Kidney glomerular epithelial cell (primary cell): ENCODE measurements at places on chromosomes 2 and 18.
A peak's percentile ranks its signal among the peaks of the same experiment; 100 is the strongest.

GRCh38 chr2:98647636-98648035 is 39.2 kb downstream of the UNC50 start:
- no peak for DNase-seq

DNA sequence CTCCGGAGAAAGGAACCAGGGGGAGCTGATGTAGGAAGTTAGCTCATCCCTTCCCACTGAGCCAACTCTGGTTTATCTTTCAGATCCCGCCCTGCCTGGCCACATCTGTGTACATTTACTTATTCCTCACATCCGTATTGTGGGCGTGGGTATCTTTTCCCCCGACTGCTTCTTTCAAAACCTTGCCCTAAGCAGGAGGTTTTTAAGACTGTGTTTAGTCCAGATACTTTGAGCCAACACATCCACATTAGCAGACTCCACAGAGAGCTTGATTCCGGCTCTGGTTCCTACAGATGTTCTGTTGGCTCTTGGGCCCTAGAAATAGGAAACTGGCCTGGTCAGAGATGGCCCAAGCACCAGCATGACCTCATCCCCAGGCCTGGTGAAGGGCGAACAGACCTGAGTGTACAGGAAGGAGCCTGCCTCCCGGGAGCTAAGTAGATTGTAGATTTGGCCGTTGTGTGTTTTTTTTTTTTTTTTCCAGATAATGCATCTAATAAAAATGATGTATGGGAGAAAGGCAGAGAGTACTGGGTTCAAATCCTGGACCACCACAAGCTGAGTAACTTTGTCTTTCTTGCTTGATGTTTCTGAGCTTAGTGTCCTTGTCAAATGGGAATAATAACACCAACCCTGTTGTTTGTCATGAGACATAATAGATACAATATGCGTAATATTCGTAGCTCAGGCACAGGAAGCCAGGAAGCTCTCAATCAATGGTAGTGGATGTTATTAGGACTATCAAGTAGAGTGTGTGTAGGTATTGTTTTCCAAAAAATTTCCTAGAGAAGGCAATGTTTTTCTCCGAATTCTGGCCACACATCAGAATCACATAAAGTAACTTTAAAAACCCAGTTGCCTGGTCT is 92.3 kb downstream of the PRKCE start:
- DNase-seq, result no peak

DNA sequence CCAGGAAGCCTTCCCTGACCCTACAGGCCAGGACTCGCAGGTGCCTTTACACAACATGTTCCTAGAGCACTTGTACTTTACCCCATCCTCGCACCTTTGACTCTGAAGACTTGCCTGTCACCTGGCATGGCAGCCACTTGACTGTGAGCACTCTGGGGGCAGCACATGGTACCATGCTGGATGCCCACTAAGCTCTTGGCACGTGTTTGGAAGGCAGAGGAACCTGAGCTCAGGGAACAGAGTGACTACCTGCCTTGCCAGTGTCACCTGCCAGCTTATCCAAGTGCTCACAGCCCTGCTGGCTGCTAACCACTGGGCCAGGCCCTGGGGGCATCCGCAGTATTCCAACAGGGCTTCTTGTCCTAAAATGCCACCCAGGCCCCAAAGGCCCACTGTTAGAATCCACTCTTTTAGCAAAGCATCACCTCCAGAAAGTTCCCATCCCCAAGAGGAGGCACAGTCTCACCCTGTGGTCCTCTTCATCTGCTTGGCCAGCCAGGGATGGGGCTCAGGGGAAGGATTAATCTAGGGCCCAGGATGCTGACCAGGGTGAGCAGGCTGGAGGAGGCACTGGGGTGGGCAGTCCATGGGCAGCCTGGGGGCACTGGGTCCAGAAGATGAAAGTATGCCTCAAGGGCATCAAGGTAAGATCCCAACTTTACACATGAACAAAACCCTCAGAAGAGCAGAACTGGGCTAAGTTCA is 57.0 kb downstream of the ZBTB7C start:
- no peak for DNase-seq

- no peak for DNase-seq
These were observed 360.1 kb upstream of the CHAC2 start for GRCh38 chr2:53407363-53408080.

GRCh38 chr2:175175896-175176295 is 5.6 kb downstream of the ATP5MC3 start:
- DNase-seq, result peak; percentile 14

DNA sequence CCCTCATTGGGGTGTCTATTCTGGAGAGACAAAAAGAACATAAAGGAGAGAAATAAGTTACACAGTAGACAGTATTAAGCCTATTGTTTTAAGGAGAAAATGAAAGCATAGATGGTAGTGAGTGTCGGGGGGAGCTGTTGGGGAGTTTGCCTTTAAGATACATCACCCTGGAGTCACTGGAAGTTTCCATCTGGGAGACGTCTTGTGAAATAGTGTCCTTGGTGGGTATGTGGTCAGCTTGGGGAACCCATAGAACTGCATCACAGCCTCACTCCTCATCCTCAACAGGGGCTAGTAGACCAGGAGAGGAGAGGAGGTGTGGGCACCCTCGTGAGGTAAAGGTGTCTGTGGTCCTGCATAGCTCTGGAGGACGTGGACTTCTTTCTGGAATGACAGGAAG is 60.6 kb downstream of the RNF144A start:
- DNase-seq, result no peak

- no peak for DNase-seq
These were observed 19.7 kb upstream of the DCTN1 start for GRCh38 chr2:74399785-74400184.

- DNase-seq, result peak; percentile 59
These were observed 60.2 kb downstream of the RALBP1 start for GRCh38 chr18:9535430-9535991.

DNA sequence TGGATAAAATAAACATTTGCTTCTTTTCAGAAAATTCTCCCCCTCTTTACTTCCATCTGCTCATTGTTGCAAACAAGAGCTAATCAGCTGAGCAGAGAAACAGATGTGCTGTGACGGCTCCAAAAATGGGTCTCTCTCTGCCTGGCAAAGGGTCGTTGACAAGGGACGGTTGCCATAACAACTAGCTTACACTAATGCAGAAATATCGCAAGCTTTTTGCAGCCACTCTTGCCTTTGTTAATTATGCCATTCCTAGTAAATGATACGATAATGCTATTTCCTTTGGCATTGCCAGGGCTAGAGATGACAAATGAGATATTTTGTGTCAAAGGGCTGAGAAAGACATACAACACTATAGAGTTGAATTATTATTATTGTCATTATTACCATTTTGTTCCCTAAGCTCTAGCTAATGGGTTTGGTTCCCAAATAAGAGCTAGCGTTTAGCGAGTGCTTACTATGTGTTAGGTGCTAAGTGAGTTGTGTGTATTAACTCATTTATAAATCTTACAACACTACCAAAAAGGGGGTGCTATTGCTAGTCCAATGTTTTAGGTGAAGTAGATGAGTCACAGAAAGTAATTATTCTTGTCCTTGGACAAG is 46.8 kb downstream of the MYO3B start:
- no peak for DNase-seq

DNA sequence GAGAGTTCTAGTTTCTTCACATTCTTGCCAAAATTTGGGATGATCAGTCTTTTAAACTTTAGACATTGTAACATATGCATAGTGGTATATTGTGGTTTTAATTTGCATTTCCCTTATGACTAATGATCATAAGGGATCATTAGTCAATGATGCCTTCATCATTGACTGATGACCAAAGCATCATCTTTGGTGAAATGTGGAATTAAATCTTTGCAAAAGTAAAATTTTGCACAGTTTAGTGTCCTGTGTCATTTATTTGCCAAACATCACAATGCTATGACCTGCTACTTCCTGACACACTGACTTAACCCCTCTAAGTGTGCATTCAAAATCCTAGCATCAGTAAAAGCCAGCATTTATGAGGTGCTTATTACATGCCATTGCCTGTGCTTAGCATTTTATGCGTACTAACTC is 58.9 kb upstream of the SLC1A4 start:
- DNase-seq, result no peak

DNA sequence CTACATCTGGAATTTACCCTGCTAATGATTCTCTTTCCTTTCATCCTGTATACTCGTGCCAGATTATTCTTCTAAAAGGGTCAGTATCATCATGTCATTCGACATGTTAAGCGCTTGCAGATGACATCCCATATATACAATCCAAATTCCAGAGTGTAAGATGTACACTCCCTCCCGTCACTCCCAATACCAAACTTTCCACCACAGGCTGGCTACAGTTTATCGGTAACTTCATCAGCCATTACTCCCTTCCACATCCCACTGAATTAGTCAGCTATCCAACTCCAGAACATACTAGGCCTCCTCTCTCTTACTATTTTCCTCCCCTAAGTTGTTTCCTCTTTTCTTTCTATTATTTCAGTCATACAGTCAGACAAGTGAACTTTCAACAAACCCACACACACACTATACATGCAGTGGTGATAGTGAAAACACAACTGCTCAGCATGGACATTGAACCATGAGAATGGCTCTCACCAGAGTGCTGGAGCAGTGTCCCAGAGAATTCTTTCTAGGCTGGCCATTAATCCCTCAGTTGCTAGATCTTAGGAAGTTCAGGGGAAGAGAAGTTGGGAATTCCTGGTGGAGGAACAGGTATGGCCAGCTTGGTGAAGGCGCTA is 10.6 kb upstream of the NMI start:
- DNase-seq, result no peak

GRCh38 chr18:39962546-39962945 is 1992.5 kb upstream of the PIK3C3 start:
- no peak for DNase-seq

DNA sequence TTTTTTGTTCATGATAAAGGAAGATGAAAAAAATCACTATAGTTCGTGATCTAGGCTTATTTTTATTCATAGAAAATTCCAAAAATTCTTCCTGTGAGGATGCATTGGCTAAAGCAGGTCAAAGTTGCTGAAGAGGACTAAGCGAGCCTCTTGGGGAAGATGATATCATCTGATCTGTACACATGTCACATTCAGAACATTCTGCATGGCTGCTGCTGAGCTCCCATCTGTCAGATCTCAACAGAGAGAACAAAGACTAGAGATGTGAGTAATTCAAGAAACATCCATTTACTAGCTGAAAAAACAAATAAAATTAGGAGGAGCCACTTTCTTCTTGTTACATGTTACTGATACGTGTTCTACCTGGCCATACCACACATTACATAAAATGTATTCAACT is 518.6 kb upstream of the FSIP2 start:
- peak; percentile 33 for DNase-seq

DNA sequence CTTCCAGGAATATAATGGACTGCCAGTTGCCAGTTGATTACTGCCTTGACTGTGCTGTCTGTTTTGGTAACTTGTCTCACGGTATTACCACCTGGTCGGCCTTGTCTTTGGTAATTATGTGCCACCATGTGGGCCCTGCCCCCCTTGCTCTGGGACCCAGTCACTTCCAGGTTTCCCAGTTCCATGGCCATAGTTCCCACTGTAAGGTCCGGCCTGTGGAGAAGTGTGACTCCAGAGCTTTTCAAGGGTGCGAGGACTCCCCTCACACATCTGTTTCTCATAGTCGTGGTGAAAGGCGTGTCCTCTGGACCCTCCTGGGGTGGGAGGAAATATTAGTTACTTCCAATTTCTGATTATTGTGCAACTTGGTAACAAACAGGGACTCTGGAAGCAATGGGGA is 150.5 kb downstream of the SEPTIN10 start:
- no peak for DNase-seq

DNA sequence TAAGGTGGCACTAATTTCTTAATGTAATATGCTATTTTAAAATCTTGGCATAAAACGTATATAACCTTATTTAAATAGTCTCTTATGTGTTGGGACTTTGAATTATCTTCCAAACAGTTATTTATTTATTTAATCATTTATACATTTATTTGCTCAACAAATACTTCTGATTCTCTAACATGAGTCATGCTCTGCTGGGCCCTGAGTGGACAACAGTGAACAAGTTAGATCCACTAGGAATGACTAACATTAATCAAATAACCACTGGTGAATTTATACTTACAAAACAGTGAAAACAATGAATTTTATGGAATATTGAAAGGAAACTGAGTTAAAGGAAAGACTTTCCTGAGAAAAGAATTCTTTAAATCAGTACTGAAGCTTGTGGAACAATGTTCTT is 1257.2 kb upstream of the CHAC2 start:
- no peak for DNase-seq

DNA sequence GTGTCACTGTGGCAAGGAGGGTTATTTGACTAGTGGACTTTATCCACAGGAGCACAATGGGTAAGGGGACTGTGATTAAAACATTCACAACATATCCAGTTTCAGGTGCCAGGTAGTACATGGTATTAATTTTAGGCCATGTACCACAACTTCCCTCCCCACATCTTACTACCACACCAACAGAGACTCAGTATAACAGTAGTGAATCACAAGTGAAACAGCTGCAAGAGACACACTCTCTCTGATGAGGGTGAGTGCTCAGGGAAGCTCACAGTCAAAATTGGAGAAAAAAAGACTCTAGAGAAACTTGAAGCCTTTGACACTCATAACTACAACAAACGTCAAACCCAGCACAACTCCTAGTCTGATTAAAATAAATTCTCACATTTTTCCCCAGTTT is 367.6 kb upstream of the GYPC start:
- no peak for DNase-seq

- DNase-seq, result no peak
These were observed 101.8 kb downstream of the ALK start for GRCh38 chr2:29819570-29819969.

DNA sequence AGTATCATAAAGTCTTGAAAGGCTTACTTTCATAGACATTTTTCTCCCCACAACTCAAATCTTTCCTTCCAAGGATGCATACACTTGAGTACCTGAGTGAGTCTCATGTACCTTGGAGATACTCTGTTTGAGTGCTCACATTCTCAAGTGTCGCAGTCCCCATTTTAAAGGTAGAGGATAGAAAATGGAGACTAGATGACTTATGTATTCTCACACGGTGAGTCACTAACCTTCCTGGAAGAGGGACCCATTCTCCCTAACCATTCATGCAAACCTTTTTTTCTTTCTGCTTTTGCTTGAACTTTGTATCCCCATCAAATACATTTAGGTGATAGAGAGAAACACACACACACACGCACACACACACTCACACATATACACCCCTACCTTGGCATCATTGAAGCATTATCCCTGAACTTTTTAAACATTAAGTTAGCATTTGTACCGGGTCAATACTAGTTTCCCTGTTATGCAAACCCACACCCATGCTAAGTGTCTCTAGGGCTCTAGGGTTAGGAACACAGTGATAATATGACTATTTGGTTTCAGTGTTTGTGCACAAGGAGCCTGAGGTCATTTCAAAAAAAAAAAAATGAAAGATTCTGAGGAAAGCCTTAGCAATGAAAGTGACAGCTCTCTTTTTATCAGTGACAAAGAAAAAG is 236.2 kb downstream of the IKZF2 start:
- peak; percentile 33 for DNase-seq

- peak; percentile 89 for DNase-seq
These were observed 16.8 kb upstream of the CRIM1 start for GRCh38 chr2:36338827-36339145.

DNA sequence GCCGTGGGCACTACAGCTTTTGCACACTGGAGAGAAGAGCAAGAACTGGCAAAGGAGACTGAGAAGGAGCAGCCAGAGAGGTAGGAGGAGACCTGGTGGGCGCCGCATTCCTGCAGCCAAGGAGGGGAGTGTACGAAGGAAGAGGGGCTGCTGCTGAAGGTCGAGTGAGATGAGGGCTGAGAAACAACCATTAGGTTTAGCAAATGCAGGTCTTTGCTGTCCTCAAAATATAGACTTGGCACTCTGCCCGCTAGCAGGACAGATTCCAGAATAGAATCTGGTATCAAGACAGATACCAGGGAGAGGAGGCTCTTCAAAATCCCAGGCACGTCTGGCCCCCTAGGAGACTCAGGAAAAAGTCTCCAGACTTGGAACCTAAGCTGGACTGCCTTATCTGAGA is 83.0 kb downstream of the TGOLN2 start:
- no peak for DNase-seq
